ENCODE measurements at places on chromosomes 5 and 9.

DNA sequence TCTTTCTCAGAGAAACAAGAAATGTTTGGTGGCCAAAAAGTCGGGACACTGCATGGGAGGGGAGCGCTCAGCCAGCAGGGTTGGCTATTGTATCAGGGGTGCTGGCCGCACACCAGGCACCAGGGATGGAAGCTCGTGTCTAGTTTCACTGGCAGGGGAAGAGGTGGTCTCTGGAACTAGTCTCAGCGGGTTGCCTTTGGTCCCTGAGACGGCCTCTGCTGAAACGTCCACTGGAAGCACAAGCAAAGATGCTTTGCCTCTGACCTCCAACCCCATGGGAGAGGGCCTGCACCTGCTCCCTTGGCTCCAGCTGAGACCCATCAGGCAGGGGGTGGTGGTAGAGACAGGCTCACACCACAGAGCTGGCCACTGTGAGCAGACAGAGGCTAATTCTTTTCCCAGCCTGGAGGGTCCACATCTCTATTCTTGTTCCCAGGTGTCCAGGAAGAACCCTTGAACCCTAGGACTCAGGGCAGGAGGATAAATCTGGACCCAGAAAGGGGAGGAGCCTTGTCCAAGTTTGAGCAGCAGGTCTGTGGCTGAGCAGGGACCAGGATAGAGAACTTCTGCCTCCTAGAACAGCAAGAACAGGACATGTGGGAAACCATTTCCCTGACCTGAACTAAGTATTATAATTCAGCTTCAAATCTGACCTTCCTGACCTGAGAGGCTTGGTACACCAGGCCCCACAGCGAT lies 102.6 kb downstream of the RGS3 start:
- no peak for DNase-seq

DNA sequence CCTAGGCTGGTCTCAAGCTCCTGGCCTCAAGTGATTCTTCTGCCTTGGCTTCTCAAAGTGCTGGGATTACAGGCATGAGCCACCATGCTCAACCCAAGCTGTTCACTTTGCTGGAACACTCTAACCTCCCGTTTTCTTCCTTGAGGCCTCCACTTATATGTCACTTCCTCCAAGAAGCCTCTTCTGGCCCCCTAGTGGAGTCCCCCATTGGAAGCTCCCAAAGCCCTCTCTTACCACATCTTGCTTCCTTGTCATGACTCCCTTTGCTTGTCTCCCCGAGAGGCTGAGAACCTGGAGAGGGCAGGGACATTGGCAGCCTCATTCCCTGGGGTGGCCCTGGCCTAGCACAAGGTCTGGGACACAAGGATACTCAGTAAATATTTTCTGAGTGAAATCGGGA lies 80.8 kb downstream of the PDE6A start:
- DNase-seq = no peak

- DNase-seq = no peak
Observed at GRCh38 chr9:107218829-107219485, 64.1 kb upstream of the RAD23B start.

GRCh38 chr5:149724130-149724840 lies 5.8 kb upstream of the PPARGC1B start:
- DNase-seq = no peak

- DNase-seq = no peak
Observed at GRCh38 chr5:170638454-170639220, 134.8 kb downstream of the KCNIP1 start.

- DNase-seq = no peak
Observed at GRCh38 chr5:33283243-33283642, 157.5 kb upstream of the TARS1 start.

GRCh38 chr5:54304040-54304439 lies 6.3 kb downstream of the ARL15 start:
- DNase-seq = no peak

DNA sequence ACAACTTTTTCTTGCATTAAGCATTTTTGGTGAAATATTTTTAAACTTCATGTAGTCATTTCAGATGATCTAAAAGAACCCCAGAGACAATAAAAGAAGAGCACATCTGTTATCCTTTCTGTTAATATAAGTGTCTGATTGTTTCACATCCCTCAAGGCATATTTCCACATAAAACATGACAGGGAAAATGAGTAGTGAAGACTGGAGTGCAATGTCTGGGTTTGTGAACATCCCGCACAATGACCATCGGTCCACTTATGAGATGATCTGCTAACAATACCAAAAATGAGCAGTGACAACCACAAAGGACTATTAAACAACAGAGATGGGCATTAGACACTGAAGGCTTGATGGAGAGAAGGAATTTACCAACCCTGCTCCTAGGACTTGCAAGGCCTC lies 209.1 kb downstream of the NR2F1-AS1 start:
- DNase-seq = no peak

DNA sequence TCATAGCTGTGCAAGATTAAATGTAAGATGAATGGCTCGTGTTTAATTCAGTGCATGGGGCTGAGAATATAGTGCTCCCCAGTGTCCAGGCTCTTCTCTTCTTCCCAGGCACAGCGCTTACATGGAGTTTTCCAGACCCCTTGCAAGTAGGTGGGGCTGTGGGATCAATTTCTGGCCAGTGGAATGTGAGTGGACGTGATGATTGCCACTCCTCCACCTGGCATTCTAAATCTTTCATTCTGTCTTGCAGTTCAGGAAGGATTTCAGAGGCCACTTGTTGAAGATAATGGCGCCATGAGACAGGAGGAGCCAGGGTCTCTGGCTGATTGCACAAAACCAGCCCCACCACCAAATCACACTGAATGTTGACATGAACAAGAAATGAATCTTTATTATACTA lies 7.2 kb upstream of the PIP5K1B start:
- DNase-seq = no peak

- no peak for DNase-seq
Observed at GRCh38 chr5:35158622-35159369, 71.5 kb downstream of the PRLR start.

DNA sequence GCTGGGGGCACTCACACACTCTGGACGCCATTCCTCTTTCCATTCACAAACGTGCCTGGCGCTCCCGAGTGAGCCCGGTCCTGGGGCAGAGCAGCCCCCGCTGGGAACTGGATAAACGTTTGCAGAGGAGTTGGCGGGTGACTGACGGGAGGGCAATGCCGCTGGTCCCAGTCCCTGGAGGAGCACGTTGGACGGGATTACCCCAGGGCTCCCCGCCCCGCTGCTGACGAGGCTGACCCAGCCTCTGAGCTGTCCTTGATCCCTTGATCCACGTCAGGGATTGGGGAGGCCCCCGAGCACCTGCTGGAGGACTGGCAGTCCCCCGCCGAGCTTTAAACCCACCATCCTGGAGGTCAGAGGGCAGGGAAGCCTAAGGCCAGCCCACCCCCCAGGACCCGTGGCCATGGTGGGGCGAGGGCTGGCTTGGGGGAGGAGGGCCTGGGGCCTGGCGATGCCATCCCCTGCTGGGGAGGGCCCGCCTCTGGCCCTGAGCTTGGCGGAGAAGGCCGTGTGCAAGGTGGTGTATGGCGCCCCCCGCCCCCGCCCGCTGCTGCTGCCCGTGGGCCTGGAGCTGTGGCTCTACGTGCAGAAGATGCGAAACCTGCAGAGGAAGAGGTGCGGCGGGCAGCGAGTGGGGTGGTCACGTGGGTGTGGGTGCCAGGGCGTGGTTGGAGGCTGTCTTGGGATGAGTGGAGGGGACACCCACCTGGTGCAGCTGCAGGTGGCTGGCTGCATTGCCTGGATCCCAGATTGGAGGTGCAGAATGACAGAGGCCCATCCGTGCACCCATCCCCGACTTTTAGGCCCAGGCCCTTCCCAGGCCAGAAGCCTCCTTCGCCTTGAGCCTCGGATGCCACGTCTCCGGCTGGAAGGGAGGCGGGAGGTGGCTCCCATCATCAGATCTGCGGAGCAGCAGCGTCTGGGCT lies 4.5 kb downstream of the GPSM1 start:
- no peak for DNase-seq

GRCh38 chr5:78985725-78986223 lies 664 bp upstream of the ARSB start:
- no peak for DNase-seq

- peak; percentile 2 for DNase-seq
Observed at GRCh38 chr9:124621371-124622328, 114.5 kb upstream of the NR5A1 start.

DNA sequence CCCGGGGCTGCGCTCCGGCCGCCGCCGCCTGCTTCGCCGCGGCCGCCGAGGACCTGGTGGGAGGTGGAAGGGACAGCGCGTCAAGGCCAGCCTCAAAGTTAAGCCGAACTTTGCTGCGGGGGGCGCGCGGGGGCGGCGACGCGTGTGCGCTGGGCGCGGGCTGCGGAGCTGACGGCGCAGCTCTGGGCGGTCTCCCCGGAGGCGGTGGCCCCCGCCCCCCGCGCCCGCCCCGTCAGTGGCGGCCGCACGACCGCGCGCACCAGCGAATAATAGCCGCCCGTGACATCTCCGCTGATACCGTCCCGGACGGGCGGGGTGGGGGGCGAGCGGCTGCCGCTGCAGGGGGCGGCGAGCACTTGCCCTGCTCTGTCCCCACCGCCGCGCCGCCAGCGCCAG lies 579 bp upstream of the FAM78A start:
- DNase-seq = no peak

GRCh38 chr5:141878186-141878710 lies at the start of gene PCDH1:
Gene PCDH1, minus strand, starts transcription at chr5:141878410. Its CDS starts 148 bp downstream, at chr5:141878262.
- DNase-seq = no peak

- DNase-seq = no peak
Observed at GRCh38 chr5:149893403-149893931, 51.1 kb downstream of the PDE6A start.

DNA sequence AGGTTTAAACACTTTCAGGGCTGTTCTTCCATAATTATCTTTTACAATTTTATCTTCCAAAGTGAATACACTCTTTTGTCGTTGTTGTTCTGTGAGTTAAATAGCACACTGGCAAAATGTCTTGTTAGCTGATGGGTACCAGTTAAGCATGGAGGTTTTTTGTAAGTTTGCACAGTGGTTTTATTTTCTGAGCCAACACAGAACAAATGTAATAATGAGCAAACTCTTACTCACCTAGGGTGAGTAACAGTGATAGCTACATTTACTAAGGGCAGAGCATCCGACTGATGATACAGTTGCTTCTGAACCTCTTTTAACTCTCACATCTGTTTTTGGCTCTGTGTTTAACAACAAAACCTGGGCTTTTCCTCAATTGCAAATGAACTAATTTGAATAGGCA lies 103.2 kb downstream of the CTNND2 start:
- no peak for DNase-seq

- DNase-seq = no peak
Observed at GRCh38 chr9:112719696-112720095, 1.8 kb upstream of the INIP start.

GRCh38 chr9:108579757-108580439 lies 275.9 kb downstream of the ACTL7B start:
- DNase-seq = no peak

- no peak for DNase-seq
Observed at GRCh38 chr9:76878933-76879332, 27.0 kb downstream of the PRUNE2 start.

DNA sequence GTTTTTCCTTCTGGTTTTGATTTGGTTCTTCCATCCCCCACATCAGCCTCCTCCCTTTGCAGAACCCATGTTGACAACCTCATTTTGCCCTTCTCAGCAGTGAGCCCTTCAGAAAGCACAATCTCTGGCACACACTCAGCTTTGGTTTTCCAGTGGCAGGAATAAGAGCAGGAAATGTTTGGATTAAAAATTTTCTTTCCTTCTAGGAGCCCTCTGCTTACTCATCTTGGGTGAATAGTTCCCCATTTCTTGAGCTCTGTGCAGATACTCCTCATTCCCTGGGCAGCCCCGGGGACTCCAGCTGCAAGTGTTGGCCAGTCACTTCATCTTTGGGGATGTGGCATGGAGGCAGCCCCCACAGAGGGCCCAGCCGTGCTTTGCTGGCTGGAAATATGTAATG lies 170.5 kb downstream of the NR3C1 start:
- DNase-seq = no peak

- DNase-seq = no peak
Observed at GRCh38 chr9:26662476-26662875, 230.1 kb downstream of the CAAP1 start.

DNA sequence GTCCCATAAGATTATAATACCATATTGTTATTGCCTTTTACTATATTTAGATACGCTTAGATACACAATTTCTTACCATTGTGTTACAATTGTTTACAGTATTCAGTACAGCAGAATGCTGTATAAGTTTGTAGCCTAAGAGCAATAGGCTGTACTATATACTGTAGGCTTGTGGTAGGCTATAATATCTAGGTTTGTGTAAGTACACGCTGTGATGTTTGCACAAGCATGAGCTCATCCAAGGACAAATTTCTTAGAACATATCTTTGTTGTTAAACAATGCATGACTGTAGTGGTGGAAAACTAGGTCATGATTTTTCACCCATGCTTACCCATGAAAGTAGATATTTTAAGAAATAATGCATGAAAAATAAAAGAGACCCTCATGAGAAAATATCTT lies 509.4 kb upstream of the CDH18 start:
- no peak for DNase-seq

GRCh38 chr5:149317281-149318048 lies 27.8 kb upstream of the GRPEL2 start:
- no peak for DNase-seq

DNA sequence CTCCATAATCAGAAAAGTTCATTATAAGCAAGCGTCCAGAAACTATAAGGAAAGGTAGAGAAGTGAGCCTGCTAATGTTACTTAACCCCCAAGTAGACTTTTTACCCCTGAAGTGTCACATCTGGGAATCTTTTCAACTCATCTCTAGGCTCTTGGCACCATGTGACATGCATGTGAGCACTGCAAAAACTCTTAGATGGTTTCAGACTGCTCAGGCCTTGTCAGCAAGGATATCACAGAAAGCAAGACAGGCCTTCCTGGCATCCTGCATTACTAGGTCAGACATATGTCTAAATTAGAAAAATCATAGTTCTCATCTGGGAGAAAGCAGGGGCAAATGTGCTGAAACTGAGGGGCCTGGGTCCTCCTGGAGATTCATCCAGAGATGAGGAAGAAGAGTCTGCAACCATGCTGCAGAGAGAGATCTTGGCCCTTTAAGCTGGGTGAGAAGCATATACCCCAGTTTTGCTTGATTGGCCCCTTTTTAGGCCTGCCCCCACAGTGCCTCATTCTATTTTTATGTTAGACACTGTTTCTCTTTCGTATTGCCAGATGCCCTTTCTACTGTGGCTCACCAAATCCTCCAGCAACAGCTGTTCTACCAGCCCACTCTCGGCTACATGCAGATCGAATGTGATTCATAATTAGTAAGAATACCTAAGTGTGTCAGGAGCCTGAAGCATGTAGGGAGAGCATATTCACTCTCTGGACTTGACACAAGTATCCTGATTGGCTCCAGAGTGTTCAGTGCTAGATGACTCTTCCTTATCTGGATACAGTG lies 19.0 kb downstream of the TMEM8B start:
- no peak for DNase-seq

GRCh38 chr5:115396688-115397087 lies 100.2 kb upstream of the CCDC112 start:
- no peak for DNase-seq

GRCh38 chr5:96984506-96985192 lies 48.8 kb downstream of the LNPEP start:
- DNase-seq = no peak

- DNase-seq = no peak
Observed at GRCh38 chr9:93007529-93008058, 50.9 kb upstream of the SUSD3 start.

All from stimulated activated CD8-positive, alpha-beta memory T cell treated with anti-CD3 and anti-CD28 coated beads, Interleukin-2, amount 100 ng/mL, for 1 hour (primary cell).